ENCODE measurements at places on chromosomes 7 and 10. TPM values are rescaled to one million over a fixed set of nuclear protein-coding genes. Genes with fewer than 3 reads are reported as not detected.
A peak's percentile ranks its signal among the peaks of the same experiment; 100 is the strongest.

DNA sequence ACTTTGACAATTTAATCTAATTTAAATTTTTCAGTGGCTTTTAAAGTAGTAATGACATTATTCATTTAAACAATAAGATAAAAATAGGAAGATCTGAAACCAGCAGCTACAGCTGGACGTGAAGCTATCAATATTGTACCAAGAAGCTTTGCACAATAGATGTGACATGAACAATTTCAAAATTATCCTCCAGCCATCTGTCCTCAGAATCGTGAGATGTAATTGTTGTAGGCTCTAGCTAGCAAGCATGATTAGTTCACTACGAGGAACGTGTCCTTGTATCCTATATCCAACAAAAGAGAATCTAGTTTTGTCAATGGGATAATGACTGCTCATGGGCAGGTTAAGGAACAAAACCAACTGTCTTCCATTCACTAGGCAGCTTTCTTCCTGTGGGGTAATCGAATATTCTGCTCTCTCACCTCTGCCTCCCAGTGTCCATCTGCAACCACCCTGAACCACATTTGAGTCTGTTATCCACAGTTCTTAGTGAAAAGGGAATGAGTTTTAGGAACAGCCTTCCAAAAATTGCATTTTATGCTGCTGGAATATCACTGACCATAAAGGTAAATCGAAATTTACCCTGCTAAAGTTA lies 247.3 kb downstream of the PARD3 start:
- no peak for DNase-seq

- DNase-seq, result no peak
Observed at GRCh38 chr10:119274519-119275045, 67.2 kb downstream of the GRK5 start.

DNA sequence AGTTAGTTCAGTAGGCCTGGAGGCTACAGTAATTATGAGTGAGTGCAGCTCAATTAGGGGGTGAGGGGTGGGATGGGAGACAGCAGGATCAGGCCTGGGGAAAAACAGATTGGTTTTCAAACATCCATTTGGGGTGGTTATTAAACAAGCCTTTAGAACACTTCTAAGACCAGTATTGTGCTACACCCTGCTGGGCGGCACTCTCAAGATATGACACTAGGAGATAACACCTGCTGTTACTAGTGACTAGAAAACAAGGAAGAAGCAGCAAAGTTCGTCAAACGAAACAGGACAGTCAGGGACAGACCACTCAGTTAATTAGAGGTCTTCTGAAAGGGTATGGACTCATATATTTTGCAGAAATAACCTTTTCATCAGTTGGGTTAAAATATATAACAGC lies 353.6 kb downstream of the PTEN start:
- DNase-seq, result no peak

DNA sequence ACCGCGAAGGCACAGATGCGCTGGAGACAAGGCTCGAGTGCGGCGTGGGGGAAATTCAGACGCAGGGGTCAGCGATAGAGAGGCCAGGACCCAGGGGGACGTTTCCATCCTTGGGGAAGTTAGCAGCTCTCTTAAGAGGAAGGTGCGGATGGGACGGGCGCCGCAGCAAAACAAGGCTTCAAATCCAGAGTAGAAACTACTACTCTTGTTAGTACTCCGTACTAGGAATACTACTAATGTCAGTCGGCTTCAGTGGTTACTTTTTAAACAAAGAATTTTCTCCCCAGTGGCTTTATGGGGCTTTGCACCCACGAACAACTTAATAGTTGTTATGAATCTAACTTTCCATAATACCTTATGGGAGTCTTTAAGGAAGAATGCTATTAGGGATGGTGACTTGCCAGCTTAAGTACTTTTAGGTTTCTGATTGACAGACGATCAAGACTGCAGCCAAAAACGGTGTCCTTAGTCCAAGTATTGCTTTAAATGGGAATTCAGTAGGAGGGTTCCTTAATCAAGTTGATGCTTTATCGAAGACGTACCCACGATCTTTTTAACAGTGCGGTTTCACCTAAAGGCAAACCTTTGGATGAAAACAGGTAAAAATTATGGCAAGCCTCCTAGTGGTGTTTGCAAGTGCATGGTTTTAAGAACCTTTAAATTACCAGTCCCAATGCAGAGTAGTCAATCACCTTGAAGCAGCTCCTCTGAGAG lies 812 bp upstream of the IDE start:
- DNase-seq, result no peak

GRCh38 chr7:54757711-54758110 lies 1.3 kb downstream of the SEC61G start:
- no peak for DNase-seq

- peak; percentile 57 for DNase-seq
Observed at GRCh38 chr7:43248961-43249822, 136.7 kb downstream of the HECW1 start.

- DNase-seq, result no peak
Observed at GRCh38 chr7:36862771-36863261, 138.5 kb upstream of the AOAH start.

Gene DLD
- 43.0 TPM for total RNA-seq

Gene DLX5
- 0.18 TPM for total RNA-seq

Gene PRSS37
- not detected for total RNA-seq

Gene CEP41
- not detected for total RNA-seq

Gene SPACDR
- not detected for total RNA-seq

Gene HUS1
- 7.5 TPM for total RNA-seq

Gene FKBP6
- total RNA-seq, result not detected

Gene SRGN
- total RNA-seq, result 0.34 TPM
